ENCODE measurements at places on chromosomes 6 and 20. TPM values are rescaled to one million over a fixed set of nuclear protein-coding genes. Genes with fewer than 3 reads are reported as not detected.

Gene ASIP
- not detected for total RNA-seq

Gene PRICKLE4
- 0.43 TPM for total RNA-seq

Gene BTBD3
- total RNA-seq, result 15.5 TPM

Gene C6orf136
- total RNA-seq, result 5.7 TPM

Gene LST1
- not detected for total RNA-seq

Gene TMEM217
- 0.17 TPM for total RNA-seq

Gene FKBP1C
- 0.09 TPM for total RNA-seq

Gene SCRT2
- not detected for total RNA-seq

Gene CLPSL1
- total RNA-seq, result not detected

Gene CPXM1
- 13.2 TPM for total RNA-seq

Gene KHDC1L
- total RNA-seq, result not detected

Gene LIME1
- total RNA-seq, result 8.5 TPM

Gene NT5E
- total RNA-seq, result 65.3 TPM

Gene ARHGAP18
- 10.0 TPM for total RNA-seq

Gene NKAIN2
- not detected for total RNA-seq

Gene ANKEF1
- 0.68 TPM for total RNA-seq

Gene KIAA1755
- 1.4 TPM for total RNA-seq

Gene EYA4
- total RNA-seq, result not detected

Gene GTSF1L
- total RNA-seq, result not detected

Gene C6orf141
- 1.0 TPM for total RNA-seq

Gene PPIL6
- total RNA-seq, result 0.94 TPM

Gene PLEKHG1
- 0.58 TPM for total RNA-seq

Gene B3GALT4
- total RNA-seq, result 2.3 TPM

Gene TP53INP2
- total RNA-seq, result 6.9 TPM

Gene MTFR2
- total RNA-seq, result 0.17 TPM

Gene OR2B6
- not detected for total RNA-seq

Gene TRAPPC3L
- total RNA-seq, result not detected

Gene BFSP1
- 1.5 TPM for total RNA-seq

Gene ADGRF5
- total RNA-seq, result 3.0 TPM

Gene NOL7
- 78.1 TPM for total RNA-seq

Gene JAG1
- 18.6 TPM for total RNA-seq

Gene SAMD5
- 1.3 TPM for total RNA-seq

Gene RAD21L1
- not detected for total RNA-seq

Gene HLA-DRA
- not detected for total RNA-seq

Gene PARD6B
- 0.43 TPM for total RNA-seq

Gene FLRT3
- 13.3 TPM for total RNA-seq

Gene PBOV1
- total RNA-seq, result not detected

Gene FOXF2
- total RNA-seq, result 4.5 TPM

Gene ADISSP
- 39.9 TPM for total RNA-seq

Gene FERMT1
- total RNA-seq, result 3.7 TPM

Gene DEFB132
- total RNA-seq, result not detected

Gene SPEF1
- total RNA-seq, result not detected

Gene GHRH
- not detected for total RNA-seq

Gene CCDC170
- 0.94 TPM for total RNA-seq

Gene NRN1
- total RNA-seq, result not detected

Gene MCHR2
- not detected for total RNA-seq

Gene CAPN11
- not detected for total RNA-seq

Gene FRS3
- 3.0 TPM for total RNA-seq

Gene ADAM33
- total RNA-seq, result 111 TPM

Gene NR2E1
- not detected for total RNA-seq

Gene NCOA5
- 17.6 TPM for total RNA-seq
